ENCODE measurements at places on chromosomes 2 and 18.

GRCh38 chr2:66782780-66783361, 347.9 kb downstream of the MEIS1 start:
- no peak for DNase-seq

GRCh38 chr2:222332116-222332515, 33.3 kb upstream of the PAX3 start:
- DNase-seq, result no peak

DNA sequence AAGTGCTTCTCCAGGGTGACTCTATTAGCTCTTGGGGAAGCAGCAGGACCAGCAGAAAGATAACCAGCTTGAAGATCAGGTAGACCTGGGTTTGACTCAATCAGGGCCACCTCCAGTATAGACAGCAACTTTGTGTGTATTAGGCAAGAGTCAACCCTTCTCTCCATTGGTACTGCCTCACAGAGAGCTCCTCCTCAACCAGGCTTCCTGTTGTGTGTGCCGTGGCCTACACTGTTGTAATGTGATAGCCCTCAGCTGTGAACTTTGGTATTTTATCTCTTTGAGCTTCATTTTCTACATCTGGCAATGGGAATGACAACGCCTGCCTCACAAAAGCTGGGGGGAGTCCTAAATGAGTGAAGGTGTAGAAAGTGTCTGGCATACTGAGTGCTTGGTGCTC, 17.0 kb upstream of the MAP3K20 start:
- DNase-seq, result no peak

DNA sequence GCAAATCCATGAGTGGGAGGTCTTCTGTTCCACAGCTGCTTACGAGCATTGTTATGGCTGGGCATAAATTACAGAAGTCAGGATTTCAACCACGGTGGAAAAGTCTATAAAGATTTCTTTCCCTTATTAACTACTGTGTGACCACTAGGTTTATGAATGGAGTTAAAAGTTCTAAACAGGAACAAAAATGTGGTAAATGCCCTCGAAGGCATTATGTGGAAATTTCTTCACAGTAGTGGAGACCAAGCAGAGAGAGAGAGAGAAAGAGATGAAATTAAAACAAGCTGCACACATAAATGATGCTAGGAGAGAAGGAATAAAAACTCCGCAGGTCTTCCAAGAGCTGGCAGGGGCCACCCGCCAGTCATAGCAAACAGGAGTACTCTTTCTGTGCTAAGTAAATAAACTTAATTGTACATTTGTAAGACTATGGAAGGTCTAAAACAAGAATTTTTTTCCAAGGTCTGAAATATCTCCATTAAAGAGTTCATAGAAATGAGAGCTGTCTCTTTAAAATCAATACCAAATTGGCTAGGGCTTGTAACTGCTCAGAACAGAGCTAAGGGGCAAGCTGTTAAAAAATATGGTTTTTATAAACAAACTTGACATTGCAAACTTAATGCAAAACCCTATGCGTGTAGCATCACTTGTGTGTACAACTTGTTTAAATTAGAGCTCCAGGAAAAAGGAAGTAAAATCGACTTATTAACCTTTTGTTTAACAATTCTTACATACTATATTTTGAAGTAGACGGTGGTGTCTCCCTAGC, 438.2 kb downstream of the MEIS1 start:
- no peak for DNase-seq

- DNase-seq, result no peak
Measured at GRCh38 chr18:31741097-31741735, 19.5 kb downstream of the SLC25A52 start.
